Stimulated activated memory B cell treated with anti-CD40 and anti-IgM and Interleukin-4, amounts not matched to agents 10 μg/mL and 1 μg/mL and 100 μg/mL, for 72 hours (primary cell): ENCODE measurements at places on chromosomes 6 and 20.

DNA sequence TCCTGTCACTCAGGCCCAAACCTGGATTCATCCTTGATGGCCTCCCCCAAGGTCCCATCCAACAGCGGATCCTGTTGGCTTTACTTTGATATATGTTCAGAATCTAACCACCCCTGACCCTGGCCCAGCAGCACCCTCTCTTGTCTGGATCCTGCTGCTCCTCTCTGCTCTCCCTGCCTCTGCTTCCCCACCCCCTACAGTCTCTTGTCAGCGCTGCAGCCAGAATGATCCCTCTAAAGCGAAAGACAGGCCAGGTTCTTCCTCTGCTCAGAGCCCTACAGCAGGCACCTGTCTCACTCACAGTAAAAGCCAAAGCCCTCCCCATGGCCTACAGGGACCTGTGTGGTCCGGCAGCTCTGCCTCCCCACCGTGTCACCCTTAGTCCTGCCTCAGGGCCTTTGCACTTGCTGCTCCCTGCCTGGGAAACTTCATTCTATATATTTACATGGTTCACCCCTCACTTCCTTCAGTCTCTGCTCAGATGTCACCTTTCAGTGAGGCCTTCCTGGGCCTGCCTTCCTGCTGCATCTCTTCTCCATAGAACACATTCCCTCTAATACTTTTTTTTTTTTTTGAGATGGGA is 37.4 kb upstream of the KCNB1 start:
- ATAC-seq = no peak

DNA sequence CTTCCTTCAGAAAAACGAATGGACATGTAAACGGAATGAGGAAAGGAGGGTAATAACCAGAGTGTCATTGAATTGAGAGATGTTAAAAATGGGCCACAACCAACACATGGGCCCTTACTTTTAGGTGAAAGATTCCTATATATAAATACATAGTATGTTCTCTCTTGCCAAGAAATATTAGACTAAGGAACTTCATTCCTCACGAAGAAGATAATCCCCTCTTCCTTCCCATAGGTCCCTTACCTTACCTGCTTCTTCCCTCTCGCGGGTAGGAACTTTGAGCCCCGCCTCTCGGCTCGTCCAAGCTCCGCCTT is 295 bp upstream of the TBC1D22B start:
- no peak for ATAC-seq

DNA sequence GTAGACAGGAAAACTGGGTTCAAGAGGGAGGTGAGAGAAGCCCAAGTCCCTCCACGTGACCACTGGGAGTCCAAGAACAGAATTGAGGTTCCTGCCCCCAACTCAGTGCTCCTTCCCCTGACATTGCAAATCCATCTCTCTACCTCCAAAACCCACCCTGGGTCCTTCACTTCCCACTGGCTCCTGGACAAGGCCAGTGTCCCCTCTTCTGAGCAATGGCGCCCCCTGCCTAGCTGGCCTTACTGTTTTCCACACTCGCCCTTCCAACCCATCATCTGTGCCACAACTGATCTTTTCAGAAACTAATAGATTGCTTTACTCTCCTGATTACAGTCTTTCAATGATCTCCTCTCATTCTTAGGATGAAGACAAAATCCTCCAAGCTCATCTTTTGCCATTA is 200.3 kb downstream of the ANKRD60 start:
- ATAC-seq = no peak

DNA sequence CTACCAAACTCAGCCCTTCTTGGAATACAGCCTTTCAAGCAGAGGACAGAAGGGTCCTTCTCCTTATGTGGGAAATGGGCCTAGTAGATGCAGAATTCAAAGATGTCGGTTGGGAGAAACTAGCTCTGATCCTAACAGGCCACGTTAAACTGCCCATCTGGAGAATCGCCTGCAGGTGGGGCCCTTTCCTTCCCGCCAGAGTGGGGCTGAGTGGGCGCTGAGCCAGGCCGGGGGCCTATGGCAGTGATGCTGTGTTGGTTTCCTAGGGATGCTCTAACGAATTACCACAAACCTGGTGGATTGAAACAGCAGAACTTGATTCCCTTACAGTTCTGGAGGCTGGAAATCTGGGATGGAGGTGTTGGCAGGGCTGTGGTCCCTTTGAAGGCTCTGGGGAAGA is 9.1 kb downstream of the MAPK13 start:
- no peak for ATAC-seq

- ATAC-seq = no peak
These were observed 87.5 kb upstream of the ARID1B start for GRCh38 chr6:156689656-156690055.

- ATAC-seq = no peak
These were observed 3.7 kb downstream of the RRBP1 start for GRCh38 chr20:17678295-17678694.

DNA sequence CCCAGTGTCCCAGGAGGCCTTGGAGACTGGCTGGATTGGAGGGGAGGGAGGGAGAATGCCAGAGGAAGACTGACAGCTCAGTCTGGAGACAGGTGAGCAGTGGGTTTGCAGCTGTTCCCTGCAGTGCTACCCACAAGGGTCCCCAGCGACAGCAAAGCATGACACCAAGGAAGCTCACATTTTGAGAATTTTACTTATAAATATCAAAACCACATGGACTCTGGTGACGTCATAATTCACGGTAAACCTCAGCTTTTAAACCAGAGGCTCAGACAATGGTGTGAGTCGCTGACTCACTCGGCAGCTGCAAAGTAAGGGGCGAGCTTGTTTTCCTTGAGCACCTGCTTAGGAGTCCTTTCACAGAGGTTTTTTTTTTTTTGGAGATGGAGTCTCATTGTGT is 65.2 kb downstream of the THBS2 start:
- no peak for ATAC-seq

GRCh38 chr20:37669062-37669772 is 24.6 kb upstream of the CTNNBL1 start:
- ATAC-seq = peak; percentile 20

DNA sequence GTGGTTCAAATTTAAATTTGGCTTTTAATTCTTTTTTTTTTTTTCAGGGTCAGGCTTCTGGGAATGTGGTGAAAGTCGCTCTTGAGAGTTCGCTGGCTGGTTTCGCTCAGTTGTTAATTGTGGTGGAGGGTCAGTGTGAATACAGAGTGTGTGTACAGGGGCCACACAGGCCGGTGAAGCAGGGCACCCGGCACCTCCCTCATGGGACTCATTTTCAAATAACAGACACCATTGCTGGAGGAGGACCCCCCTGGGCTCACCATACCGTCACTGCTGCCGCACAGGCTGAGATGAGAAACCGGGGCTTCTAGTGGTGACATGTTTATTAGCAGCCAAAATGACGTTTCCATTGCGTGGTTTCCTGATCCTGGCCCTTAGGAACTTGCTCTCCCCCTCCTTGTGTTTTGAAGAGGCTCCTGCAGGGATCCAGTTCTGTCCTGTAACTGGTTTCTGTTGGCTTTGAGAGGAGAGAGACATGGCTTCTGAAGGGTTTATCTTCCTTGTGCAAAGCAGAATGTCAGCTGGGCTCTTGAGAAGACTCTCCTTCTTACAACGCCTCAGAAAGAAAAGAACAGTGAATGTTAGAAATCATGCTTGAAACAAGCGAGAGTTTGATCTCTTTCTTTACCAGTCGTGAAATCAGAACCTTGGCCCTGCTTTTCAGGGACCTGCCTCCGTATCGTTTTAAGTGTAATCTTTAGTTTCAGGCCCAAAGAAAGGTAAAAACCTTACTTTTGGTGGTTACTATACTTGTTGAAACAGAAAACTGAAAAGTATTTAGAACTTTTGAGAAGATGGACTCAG is 37.8 kb downstream of the DUSP22 start:
- ATAC-seq = no peak

DNA sequence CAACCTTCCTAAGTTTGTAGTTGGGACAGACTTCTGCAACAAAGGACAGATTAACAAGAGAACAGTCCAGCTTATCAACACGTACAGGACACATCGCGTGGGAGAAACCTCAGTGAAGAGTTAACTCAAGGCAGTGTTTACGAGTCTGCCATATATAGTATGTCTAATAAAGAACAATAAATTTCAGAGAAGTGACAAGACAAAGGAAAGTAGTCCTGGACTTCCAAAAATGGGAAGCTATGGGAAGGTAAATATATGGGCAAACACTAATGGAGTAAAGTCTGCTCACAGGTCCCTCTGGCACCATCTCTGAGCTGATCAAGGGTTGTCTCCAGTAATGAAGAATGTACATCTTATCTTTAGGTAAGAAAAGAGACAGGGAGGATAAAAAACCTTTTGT is 34.9 kb downstream of the GCM1 start:
- ATAC-seq = no peak

GRCh38 chr6:76615395-76615794 is 542.9 kb upstream of the IMPG1 start:
- no peak for ATAC-seq

GRCh38 chr6:24125980-24126379 is at the start of gene NRSN1:
Gene NRSN1 (plus strand): TSS chr6:24126215. CDS start chr6:24134328, 8,113 bp downstream.
- no peak for ATAC-seq

DNA sequence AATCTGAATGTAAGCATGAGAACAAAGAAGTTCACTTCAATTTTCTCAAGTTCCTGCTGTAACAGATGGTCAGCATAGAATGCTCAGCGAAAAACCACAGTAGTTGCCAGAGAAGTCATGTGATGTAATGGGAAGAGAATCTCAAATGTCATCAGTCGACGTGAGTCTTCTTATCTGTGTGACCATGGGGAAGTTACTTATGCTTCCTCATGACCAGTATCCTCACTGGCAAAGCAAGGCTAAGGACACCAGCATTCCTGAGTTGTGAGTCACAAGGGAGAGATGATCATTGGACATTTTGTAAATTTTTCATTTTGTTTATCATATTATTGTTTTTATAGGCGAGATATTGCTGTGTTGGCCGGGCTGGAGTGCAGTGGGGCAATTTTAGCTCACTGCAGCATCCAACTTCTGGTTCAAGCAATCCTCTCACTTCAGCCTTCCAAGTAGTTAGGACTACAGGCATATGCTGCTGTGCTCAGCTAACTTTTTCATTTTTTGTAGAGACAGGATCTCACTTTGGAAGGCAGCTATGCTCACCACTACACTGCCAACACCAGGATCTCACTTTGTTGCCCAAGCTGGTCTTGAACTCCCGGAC is 21.9 kb downstream of the SGK1 start:
- ATAC-seq = peak; percentile 79

DNA sequence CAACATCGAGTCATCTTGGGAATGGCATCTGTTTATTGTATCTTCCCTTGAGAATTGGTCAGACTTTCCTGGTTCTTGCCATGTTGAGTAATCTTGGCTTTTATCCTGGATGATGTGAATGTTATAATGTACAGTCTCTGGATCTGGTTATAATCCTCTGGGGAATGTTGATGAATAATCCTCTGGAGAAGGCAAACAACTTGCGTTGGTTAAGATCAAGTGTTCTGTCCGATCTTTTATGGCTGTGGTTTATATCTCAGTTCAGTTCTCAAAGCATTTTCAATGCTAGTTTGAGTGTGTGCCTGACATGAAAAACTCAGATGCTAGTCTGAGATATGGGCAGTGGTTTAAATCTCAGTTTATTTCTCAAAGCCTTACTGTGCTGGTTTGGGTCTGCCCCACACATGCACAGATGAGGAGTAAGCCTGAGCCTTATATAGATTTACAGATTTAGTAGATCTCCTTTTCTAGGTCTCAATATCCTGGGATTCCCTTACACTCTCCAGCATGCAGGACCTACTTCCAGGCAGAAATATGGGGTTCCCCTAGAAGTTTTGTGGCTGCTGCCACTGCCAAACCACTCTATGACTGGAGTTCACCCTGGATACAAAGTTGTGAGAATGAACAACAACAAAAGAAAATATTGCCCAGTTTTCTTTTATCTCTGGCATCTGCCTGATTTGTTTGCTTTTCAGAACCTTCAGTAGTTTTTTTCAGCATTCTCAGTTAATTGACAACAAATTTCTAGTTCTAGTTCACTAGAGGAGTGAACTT is 191.8 kb upstream of the MAN1A1 start:
- no peak for ATAC-seq

DNA sequence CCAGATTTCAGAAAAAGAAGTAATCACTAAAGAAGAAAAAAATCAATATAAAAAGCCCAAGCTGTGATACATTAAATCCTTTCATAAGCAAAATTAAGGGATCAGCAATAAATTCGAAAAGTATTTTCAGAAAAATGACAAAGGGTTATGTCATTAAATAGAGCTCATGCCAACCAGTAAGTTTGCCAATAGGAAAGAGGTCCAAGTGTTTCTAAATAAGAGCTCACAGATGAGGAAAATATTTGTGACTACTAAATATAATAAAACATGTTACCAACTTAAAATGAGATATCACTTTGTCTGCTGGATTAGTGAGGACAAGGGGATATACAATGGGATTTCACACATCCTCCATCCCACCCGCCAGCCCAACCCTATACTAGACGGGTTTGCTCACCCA is 140.3 kb upstream of the EYA4 start:
- ATAC-seq = no peak

- peak; percentile 76 for ATAC-seq
These were observed 68.0 kb downstream of the OLIG3 start for GRCh38 chr6:137426007-137426689.

- ATAC-seq = no peak
These were observed 142.7 kb downstream of the PCSK2 start for GRCh38 chr20:17369506-17369905.

DNA sequence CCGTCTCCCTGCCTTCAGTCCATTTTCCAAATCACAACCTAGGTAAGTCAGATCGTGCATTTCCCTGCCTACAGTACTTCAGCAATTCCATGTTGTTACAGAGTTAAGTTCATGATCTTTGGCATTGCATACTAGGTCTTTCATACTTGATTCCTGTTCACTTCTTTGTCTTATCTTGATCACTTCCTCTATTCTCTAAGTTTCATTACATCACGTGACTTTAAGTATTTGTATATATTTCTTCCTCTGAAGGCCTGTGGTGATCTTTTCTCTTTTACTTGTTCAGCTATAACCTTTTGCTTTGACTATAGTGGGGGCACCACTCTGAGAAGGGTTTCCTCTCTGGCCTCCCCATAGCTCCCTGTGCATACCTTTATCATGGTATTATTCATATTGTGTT is 100.2 kb downstream of the TRMT11 start:
- ATAC-seq = peak; percentile 72

DNA sequence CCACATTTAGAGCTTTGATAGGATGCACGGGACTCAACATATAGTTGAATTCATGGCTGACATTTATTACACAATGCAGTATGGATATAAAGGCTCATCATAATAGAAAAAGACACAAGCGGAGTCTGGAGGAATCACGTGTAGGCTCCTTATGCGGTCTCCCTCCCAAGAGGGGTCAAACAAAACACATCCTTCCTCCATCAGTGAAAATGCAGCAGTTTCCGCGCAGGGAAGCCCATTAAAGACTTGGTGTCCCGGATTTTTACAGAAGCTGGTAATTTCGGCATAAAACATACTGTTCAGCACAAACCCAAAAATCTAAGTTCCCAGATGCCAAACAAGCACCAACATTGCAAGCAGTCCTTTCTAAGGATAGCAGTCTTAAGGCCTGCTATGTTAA is 1.1 kb downstream of the USP45 start:
- ATAC-seq = no peak
